Osteoblast (primary cell): ENCODE measurements at places on chromosomes 3 and 15. TPM values are rescaled to one million over a fixed set of nuclear protein-coding genes. Genes with fewer than 3 reads are reported as not detected.

The CPA3 gene
- total RNA-seq, result 1.1 and 2.1 TPM in 2 replicates

The TYRO3 gene
- 6.2 and 6.8 TPM in 2 replicates for total RNA-seq

The TFRC gene
- total RNA-seq, result 118 and 139 TPM in 2 replicates

The ACP3 gene
- under 0.01 TPM in 1 of 2 replicates, not detected in the other for total RNA-seq

GRCh38 chr3:98026425-98027084, 8.6 kb downstream of the GABRR3 start:
- DNase-seq, result peak; percentile 62

GRCh38 chr15:35596285-35596684, 50.3 kb upstream of the DPH6 start:
- no peak for DNase-seq

DNA sequence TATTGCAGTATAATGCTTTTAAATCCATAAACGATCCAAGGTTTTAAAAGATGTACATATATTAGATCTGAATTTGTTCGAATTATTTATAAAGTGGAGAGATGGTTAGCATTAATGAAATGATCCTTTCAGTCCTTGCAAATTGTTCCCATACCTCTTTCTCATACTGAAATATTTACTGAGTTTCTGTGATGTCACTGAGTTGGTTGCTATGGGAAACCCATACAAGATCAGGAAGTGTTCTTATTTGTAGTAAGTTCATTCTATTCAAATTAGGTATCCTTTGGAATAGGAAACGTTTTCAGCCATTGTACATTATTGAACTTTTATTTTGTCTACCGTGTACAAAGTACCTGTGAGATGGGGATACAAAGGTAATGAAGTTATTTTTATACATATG, 73.2 kb upstream of the CHL1 start:
- no peak for DNase-seq

DNA sequence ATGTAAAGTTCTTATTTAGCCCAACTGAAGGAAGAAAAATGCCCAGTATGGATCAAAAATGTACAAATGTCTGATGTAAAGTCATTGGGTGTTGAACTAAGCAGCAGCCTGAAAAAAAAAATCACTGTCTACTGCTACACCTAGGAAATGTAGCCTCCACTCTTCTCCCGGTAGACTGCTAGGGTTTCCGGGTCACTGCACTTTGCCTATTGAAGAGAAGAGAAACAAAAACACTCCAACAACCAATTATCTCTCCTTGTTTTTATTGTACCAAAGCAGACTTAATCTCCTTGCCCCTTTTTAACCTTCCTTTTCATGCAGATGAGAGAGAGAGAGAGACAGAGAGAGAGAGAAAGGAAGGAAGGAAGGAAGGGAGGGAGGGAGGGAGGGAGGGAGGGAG, 140.2 kb upstream of the SETMAR start:
- DNase-seq, result no peak

DNA sequence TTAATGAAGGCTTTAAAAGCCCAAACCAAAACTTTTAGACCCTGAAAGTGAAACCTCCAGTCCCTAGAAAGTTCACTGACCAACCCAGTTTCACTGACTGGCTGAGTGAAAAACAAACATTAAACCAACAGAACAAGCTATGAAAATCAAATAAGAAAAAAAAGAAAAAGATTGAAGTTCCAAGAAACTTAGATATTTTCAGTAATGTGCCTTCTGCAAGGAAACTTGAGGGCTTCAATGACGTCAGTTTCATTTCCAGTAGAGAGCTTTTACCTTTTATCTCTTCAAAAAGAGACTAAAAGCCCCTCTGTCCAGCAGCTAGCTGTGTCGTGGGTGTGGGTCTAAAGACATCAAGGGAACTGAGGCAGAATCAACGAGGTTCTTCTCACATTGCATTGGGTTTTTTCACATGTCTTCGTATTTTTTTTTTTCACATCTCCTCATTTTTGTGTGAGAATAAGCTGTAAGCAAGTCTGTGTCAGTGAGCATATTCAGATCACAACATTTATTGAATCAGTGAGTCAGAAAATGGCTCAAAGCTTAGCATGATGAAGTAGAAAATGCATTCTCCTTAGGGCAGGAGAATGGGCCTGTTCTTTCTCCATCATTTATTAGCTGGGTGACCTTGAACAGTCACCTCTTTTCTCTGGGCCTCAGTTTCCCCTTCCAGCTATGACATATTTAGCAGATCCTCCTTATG, 54.8 kb upstream of the BCL6 start:
- DNase-seq, result no peak

- DNase-seq, result peak; percentile 72
These were observed 43.2 kb downstream of the KLHL25 start for GRCh38 chr15:85751291-85752123.

- DNase-seq, result no peak
These were observed 243.5 kb downstream of the MFSD1 start for GRCh38 chr3:159045279-159045885.
